ENCODE measurements at places on chromosomes 12 and 14.

GRCh38 chr14:31977001-31977556 lies 100.0 kb upstream of the ARHGAP5 start:
- no peak for DNase-seq

DNA sequence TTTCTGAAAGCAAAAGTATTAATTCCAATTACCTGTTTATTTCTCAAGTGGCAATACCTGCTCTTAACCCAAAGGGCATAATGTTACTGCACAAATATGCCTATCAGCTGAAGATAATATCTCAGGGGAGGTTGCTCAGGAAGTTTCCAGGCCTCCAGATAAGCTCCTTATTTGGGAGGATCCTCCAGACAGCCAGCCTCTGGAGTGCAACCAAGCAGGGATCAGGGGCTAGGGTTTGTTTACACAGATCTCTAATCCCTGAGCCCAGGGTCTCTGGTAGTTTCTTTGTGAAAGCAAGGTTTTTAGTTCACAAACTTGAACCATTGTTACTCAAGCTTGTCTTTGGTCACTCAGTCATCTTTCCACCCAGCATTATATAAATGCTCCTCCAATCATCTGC lies 124.4 kb downstream of the SLC38A4 start:
- DNase-seq = no peak

DNA sequence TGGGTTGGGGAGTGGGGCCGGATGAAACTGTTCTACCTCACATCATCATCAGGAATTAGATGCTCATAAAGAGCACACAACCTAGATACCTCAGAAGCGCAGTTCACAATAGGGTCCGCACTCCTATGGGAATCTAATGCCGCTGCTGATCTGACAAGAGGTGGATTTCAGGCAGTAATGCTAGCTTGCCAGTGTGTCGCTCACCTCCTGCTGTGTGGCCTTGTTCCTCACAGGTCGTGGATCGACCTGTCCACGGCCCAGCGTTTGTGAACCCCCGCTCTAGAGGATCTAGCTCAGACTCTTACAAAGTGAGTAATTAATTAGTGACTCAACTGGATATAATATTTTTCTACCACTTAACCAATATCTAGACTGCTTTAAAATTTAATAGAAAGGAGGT lies 5.8 kb downstream of the PPP1R12A start:
- DNase-seq = no peak

GRCh38 chr14:106029959-106030358 lies 503.6 kb downstream of the TMEM121 start:
- DNase-seq = no peak

- no peak for DNase-seq
These were observed 70.7 kb downstream of the SUSD6 start for GRCh38 chr14:69682136-69682535.

GRCh38 chr14:74979442-74980397 lies 23.0 kb upstream of the EIF2B2 start:
- no peak for DNase-seq

GRCh38 chr12:15982471-15982870 lies 71.3 kb downstream of the DERA start:
- no peak for DNase-seq

DNA sequence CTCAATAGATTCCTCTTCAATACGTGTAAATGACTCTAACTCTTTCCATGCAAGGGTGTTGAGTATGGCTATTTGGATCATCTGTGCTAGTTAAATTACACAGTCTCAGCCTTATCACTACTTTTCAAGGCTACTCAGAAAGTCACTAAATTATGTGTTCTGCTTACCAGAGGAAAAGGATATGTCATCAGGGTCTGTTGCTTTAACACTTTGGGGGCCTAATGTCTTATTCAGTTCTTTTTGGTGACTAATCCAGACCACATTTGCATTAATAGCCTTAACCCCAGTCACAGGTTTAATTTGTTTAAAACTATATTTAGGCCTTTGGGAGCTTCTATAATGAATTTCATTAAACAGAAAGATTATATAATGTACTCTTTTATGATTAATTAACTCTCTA lies 649.3 kb downstream of the RPS29 start:
- no peak for DNase-seq

DNA sequence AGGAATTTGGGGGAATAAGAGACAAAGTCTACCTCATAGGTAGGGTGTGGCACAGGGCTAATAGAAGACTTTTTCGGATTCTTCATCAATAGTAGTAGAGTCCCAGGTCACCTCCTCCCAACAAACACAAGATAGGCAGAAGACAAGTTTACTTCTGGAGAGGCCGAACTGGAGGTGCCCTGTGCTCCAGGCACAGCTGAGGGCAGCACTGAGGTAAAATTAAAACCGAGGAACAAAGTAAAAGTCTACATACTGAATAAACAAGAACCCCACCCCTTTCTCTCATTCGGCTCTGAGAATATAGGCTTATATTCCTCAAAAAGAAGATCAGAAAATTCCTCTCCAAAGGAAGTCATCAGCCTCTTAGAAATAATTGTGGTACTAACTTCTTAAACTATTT lies 161.5 kb downstream of the SEC23A start:
- no peak for DNase-seq

DNA sequence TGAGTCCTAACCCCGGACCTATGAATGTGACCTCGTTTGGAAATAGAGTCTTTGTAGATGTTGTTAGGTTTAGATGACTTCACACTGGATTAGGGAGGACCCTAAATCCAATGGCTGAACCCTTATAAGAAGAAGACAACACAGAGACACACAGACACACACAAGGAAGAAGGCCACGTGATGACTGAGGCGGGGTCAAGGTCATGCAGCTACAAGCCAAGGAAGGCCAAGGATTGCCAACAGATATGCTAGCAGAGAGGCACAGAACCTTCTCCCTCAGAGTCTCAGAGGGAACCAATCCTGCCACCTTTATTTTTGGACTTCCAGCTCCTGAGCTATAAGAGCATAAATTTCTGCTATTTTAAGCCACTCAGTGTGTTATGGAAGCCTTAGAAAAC lies 31.8 kb downstream of the LTBP2 start:
- DNase-seq = no peak

Measured in vagina (tissue), 2 donors.